ENCODE measurements at places on chromosomes 4 and X.
A peak's percentile ranks its signal among the peaks of the same experiment; 100 is the strongest.

GRCh38 chr4:59455751-59456150 lies 1744.4 kb upstream of the ADGRL3 start:
- no peak for DNase-seq

DNA sequence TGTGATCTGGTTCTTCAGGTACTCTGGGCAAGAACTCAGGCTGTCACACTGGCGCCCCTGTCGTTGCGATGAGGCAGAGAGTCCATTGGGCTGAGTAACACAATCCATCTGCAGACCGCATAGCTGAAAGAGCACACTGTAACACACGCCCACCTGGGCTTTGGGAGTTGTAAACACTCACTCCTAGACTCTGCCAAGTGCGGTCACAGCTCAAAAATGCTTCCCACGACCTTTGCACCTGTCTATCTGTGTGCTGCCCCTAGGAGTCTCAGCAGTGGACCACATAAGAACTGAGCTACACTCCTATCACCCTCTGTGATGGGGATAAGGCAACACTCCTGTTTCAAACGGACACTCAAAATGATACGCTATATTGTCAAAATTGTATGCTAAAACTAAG lies 2028.3 kb downstream of the PCDH7 start:
- DNase-seq, result no peak

GRCh38 chrX:130171446-130172126 lies at the start of gene RAB33A:
Gene RAB33A (plus strand): TSS chrX:130171962. CDS start chrX:130172063, 101 bp downstream.
- DNase-seq, result no peak

DNA sequence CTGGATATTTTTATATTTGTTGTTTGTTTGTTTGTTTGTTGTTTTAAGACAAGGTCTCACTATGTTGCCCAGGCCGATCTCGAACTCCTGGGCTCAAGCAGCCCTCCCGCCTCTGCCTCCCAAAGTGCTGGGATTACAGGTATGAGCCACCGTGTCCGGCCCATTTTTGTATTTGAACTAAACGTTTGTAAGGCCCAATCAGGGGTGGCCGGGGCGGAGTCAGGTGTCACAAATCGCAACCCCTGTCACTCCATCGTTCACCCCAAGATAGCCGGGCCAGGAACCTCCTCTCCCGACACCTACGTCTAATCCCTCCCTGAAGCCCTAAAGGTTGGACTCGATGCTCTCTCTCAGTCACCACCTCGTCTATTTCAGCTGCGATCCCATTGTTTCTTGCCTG lies 722 bp upstream of the EFHC2 start:
- no peak for DNase-seq

DNA sequence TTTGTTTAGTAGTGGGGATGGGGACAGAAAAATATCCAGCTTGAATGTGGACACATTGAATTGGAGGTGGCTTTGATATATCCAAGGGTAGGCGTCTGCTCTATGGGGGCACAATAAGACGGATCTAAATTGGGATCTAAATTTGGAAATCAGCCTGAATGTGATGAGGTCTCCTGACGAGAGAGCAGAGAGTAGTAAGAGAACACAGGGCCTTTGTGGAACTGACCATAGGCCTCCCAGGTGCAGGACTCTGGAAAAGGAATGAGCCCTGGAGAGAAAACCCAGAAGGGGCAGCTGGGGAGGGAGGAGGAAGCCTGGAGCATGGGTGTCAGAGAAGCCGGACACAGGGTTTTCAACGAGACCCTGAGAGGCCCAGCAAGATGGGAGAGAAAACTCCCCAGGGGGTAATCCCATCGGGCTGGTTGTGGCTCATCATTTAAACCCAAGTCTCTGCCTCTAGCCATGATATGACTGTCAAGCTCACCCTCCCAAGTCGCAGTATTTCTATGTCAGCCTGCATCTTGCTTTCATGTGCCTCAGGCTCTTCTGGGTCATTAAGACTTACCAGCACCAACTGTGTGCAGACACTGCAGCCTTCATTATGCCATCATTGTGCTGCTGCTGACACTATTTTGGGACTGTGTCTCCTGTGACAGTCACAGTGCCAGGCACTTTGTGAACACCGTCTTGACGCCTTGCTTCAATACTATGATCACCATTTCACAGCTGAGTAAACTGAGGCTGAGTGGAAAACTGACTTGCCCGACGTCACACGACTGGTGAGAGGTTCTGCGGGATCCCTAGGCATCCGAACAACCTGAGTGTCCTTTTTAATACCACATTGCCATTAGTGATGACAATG lies 57.1 kb downstream of the ANAPC4 start:
- no peak for DNase-seq

DNA sequence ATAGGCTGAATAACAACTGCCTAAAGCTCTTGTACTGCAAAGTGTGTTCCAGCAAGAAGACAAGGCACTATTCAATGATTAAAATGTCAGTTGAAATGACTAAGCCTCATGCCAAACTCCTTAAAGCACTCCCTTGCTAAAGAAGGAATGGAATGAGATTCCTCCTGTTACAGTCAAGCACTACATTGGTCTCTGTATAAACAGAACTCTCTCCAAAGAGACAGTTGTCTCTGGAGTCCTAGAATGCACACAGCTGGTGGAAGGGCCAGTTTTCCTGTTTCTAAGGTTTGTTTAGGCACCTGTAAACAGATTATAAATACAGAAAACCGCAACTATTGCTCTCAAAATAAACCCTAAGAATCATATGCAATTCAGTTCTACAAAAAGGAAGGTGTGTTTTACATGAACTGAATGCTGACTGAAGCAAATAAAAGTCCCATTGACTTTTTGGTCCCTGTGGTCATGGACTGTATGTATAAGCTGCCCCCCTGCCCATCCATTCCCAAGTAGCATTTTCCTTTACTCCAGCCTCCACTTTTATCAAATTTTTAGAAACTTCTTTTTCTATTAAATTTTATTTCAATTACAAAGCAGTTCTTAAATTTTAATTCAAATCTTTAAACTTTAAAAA lies 47.0 kb downstream of the FAT1 start:
- DNase-seq, result peak; percentile 75

GRCh38 chrX:136662976-136663375 lies 15.0 kb downstream of the CD40LG start:
- DNase-seq, result no peak
